ENCODE measurements at places on chromosomes 12 and 14. TPM values are rescaled to one million over a fixed set of nuclear protein-coding genes. Genes with fewer than 3 reads are reported as not detected.

Gene RNASE4
- 14.2 TPM for total RNA-seq

DNA sequence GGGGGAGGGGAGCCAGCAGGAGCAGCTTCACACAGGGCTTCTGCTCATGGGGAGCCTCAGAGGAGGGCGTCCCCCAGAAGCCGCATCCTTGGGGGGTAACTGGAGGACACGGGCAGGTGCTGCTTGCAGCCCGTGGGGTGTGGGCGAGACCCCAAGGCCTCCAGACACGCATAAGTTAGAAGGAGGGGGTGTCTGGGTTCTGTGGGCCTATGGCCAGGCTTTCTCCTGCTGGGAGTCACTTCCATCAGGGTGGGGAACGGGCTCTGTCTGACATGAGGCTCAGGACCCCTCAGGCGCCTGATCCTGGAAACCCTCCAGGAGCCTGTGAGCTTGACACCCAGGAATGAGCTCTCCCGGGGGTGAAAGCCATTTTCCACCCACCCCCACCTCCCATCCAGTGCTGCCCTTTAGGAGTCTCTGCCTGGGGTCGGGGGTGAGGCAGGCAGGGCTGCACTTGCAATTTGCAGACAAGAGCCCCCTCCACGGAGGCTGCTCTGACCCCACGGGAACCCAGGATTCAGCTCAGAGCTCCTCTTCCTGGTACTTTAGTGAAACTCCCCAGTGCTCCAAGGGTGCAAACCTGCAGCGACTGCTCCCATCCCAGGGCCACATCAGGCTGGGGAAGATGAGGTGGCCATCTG is 325.7 kb downstream of the ADGRD1 start:
- no peak for DNase-seq

DNA sequence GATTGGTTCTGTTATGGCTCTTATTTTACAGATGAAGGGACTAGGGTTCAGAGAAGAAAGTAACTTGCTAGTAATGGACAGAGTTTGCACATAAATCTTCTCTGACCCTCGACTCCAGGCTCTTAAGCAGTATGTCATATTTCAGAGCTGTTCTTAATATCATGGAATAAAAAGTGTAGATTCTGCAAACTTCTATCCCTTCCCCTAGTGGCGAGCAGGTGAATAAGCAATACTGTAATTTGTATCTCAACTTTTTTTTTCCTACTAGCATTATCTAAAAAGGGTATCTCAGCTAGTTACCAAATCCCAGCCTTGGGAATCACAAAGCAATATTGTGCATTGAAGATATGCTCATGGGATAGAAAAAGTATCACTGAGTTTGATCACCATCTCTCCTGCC is 83.2 kb downstream of the ANO4 start:
- DNase-seq, result no peak

DNA sequence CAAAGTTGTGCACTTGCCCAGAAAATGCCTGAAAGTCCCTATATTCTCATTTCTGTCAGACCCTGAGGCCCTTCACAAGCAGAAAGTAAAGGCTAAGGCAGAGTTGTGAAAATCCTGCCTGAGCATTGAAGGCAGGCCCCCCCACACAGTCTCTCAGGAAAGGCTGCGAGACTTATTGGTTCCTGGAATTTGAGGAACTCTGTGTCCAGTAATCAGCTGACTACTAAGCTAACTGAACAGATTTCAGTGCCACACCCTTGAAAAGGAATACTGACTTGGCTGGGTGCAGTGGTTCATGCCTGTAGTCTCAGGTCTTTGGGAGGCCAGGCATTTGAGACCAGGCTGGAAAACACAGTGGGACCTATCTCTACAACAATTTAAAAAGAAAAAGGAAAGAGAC is 21.1 kb upstream of the PPP2R5E start:
- DNase-seq, result no peak

- DNase-seq, result peak; percentile 33
Measured at GRCh38 chr12:122023339-122024131, 1.9 kb downstream of the BCL7A start.

GRCh38 chr14:63229330-63230059 is 25.3 kb downstream of the RHOJ start:
- no peak for DNase-seq

- no peak for DNase-seq
Measured at GRCh38 chr12:107503129-107503855, 182.3 kb upstream of the PWP1 start.

- DNase-seq, result no peak
Measured at GRCh38 chr14:68384335-68384734, 408.5 kb downstream of the ZFP36L1 start.

Data from RPMI7951 (cell line).